Femur (tissue), 1 donor: ENCODE measurements at places on chromosomes 11 and 22.

- no peak for DNase-seq
Observed at GRCh38 chr11:11611381-11611780, 10.4 kb downstream of the GALNT18 start.

DNA sequence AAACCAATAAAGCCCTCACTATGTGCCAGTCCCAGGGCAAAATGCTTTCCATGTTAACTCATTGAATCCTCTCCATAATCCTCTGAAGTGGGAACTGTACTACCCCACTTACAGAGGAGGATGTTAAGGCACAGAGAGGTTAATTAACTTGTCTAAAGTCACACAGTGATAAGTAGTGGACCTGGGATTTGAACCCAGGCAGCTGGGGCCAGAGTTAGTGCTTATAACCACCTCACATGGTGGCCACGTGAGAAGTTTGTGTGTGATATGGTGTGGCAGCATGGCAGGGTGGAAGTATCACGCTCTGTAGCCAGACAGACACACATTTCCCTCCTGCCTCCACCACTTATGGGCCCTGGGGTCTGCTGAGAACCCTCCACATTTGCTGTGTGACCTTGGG lies 16.5 kb downstream of the PARVG start:
- DNase-seq: no peak

- no peak for DNase-seq
Observed at GRCh38 chr11:118606844-118607228, 579 bp upstream of the PHLDB1 start.

- no peak for DNase-seq
Observed at GRCh38 chr11:124640666-124641065, 18.0 kb downstream of the TBRG1 start.

GRCh38 chr11:45704635-45705034 lies 39.2 kb upstream of the CHST1 start:
- no peak for DNase-seq

DNA sequence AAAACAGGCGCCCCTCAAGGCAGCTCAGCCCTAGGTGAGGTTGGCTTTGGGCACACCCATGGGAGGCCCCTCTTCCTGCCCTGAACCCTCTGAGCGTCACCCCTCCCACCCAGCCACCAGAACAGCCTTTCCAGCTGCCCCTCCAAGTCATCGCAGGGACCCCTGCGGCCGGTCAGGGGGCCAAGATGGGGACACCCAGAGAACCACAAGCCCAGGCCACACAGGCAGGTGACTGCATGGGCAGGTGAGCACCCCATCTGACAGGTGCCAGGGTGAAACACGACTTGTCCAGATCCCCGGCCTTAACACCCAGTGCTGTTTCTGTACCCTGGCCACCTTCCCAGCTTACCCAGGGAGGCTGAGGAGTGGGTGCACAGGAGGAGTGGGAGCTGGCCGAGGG lies 24.6 kb upstream of the GRAMD4 start:
- no peak for DNase-seq

DNA sequence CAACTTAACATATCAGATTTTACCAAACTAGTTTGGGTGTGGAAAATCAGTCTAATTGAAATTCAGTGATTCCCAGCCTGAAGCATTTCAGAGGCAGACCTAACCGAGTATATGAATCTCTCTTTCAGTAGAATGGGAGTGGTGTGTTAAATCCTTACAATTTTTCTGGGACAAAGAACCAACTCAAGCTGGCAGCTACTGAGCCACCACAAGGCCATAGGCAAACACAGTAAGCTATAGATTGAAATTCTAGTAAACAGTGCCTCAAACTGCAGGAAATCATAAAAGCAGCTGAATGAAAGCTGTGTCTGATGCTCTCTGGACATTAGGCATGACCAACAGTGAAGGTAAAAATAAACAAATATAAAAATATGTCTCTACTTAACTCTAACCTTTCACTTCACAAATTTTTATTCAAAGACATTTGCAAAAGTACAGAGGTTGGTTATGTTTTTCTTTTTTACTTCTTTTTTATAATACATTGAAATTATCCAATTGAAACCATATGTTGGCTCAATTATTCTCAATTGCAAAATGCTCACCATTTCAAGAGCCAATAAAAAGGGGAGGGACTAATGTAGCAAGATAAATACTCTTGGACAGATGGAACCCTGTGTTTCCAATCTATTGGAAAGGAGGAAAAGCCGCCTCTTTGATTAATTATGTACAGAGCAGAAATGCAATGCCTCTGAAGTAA lies 35.8 kb upstream of the FIBIN start:
- DNase-seq: peak; percentile 23

DNA sequence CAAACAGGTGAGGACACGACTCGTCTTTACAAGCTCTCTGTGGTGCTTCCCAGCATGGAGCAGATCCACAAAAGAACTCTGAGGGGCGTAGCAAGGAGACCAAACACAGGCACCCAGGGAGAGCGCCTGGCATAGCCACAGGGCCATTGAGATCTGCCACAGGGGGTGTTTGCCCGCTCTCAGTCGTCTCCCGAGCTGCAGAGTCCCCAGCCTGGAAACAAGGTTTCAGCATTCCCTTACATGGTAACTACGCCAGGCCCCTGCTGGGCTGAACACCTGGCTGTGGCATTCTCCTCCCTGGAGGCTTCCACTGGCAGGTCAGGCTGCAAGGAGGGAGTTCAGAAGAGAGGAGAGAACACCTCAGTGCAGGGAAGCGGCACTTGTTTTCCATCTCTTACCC lies 962.1 kb downstream of the NTM start:
- DNase-seq: no peak

DNA sequence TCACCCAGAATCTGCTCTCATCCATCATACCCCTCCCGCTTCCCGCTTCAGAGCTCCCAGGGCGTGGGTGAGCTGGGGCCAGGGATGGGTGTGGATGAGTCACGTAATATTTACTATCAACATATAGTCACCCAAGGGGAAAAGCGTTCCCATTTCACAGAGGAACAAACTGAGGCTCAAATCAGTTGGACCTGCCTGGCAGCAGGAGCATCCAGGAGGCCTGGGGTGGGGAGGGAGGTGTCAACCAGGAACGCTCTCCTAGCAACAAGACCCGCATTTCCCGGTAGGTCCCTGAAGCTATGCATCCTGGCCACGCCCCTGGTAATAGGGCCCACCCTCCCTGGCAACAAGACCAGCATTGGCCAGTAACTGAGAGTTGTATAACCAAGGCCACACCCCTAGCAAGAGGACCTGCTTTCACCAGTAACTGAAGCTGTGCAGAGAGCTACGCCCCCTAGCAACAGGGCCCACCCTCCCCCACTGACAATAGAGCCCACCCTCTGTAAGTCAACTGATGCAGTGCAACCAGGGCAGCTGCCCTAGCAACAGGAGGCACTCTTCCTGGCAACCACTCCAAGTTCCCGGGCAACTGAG lies 32.7 kb upstream of the TXNRD2 start:
- DNase-seq: peak; percentile 83

- DNase-seq: no peak
Observed at GRCh38 chr22:22716136-22716665, 71.8 kb downstream of the GGTLC2 start.

GRCh38 chr11:7645206-7645605 lies 28.1 kb downstream of the CYB5R2 start:
- DNase-seq: no peak

- no peak for DNase-seq
Observed at GRCh38 chr11:16154715-16155396, 201.5 kb downstream of the SOX6 start.

DNA sequence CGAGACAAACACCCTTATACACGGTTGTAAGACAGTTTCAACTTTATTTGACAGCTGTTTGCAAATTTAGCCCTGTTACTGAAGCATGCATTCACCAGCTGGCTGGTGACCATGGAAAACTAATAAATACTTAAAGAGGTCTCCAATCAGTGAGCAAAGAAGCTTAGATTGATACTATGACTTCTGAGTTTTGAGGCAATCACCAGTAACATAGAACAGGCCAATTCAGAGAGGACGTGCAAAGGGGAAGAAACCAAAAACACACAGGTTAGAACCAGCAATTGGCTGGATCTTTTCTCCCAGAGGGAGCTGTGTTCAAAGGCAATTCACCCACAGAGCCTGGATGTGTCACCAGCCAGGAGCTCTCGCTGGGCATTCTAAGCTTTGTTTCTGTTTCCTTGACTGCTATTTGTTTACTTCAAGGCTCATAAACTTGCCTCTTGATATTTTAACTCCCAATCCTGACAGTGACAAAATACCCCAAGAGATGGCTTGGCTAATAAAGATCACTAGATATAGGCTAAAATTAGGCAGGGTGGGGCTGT lies 113.6 kb upstream of the MTMR2 start:
- no peak for DNase-seq

DNA sequence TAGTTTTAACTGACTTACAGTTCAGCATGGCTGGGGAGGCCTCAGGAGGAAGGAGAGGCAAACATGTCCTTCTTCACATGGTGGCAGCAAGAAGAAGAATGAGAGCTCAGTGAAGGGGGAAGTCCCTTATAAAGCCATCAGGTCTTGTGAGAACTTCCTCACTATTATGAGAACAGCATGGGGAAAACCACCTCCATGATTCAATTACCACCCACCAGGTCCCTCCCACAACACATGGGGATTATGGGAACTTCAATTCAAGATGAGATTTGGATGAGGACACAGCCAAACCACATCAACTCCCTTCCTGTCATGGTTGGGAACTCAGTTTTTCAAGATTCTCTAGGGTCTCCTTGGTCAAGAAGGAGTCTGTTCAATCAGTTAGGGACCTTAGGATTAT lies 432.9 kb upstream of the CNTN5 start:
- no peak for DNase-seq

DNA sequence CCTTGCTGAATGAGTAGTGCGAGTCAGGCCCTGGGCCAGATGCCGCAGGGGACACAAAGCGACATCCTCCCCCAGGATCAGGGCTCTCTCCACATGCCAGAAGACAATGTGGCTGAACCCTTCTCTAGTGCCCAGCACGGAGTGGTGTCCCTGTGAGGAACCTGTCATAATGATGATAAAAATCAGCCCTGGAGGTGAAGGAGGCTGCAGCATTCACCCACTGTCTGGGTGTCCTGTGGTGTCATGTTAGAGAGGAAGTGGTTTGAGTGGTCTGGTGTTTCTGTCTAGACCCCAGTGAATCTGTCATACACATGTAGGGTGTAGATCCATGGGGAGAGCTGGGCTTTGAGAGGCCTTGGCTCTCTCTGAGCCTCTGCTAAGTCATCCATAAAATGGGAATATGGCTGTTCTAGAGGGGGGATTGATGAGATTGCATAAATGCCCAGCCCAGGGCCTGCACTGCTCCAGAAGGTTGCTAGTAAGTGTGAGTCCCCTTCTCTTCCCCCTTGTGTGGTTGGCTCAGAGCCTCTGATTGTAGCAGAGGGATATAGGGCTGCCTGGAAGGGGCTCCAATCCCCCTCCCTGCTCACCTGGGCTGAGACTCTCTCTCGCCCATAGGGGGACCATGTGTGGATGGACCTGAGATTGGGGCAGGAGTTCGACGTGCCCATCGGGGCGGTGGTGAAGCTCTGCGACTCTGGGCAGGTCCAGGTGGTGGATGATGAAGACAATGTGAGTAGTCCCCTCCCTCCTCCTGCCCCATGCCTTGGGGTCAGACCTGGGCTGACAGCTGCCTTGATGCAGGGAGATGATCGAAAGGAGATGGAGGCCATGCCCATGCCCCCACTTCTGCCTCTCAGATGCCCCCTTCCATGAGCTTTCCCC lies 14.3 kb downstream of the MYO7A start:
- no peak for DNase-seq

GRCh38 chr22:27215871-27216270 lies 558.5 kb downstream of the MIAT start:
- DNase-seq: no peak

DNA sequence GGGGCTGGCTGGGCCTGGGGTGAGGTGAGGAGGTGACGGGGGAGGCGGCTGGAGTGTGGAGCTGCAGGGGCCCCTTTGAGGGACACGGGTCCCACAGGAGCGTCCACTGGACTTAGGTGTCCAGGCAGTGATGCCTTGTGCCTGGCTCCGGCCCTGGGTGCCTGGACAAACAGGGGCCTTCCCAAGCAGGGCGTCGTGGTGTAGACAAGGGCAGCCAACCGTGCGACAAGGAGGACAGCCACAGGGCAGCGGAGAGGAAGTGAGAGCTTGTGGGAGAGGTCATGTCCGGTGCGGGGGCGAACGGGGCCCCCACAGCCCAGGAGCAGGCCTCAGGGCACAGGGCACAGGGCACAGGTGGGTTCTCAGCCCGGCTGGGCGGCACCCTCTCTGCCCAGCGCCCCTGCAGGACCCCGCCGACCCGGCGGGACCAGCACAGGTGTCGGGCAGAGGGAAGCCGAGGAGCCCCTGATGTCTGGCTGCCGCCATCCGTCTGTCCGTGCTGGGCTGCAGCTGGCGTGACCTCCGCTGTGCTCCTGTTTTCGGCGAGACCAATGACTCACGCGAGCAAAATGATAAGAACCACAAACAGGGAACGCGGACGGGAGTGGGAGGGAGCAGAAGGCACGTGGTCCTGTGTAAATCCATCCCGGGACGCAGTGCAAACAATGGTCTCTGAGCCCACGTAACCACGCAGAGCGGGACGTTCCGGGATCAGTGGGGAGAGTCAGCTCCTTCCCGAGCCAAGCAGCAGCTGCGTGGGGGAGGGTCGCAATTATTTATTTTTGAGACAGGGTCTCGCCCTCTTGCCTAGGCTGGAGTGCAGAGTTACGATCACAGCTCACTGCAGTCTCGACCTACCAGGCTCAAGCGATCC lies 49.1 kb upstream of the A4GALT start:
- no peak for DNase-seq

DNA sequence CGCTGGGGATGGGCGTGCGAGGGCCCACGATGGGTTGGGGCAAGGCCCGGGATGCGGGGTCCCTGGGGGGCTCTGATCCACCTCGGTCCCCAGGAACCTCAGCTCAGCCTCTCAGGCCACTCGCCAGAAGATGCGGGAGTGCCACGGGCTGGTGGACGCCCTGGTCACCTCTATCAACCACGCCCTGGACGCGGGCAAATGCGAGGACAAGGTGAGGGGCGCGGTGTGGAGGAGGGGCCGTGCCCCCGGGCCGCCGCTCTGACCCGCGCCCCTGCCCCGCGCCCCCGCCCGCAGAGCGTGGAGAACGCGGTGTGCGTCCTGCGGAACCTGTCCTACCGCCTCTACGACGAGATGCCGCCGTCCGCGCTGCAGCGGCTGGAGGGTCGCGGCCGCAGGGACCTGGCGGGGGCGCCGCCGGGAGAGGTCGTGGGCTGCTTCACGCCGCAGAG lies 6.3 kb downstream of the PKP3 start:
- no peak for DNase-seq

- no peak for DNase-seq
Observed at GRCh38 chr11:122306831-122307391, 190.9 kb upstream of the BLID start.

DNA sequence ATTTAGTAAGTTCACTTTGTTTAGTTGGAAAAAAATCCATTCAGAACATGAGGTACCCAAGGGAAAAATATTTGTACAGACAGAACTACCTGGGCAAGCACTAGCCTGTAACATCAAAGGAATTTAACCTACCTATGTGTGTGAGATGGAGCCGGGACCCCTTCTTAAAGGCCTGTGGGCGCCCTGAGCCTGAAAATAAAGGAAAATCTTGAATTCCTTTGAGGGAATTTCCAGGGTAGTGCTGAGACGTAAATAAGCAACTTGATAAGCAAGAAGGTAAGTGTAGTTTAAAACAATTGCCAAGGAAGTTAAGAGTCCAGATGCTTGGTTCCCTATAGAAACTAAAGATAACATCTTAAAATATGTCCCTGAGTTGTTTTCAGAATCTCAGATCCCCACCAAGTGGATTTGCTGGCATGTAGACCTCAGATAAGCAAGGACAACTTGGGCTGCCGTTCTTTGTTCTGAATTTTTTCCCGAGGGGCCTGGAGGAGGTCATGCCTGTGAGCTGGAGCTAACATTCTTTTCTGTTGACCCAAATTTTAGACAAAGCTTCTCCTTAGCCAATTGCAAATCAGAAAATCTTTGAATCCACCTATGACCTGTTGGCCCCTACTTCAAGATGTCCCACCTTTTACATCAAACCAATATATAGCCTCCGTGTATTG lies 31.0 kb downstream of the MED17 start:
- no peak for DNase-seq
